ENCODE measurements at places on chromosomes 3 and 15.

GRCh38 chr3:128508852-128509251 is 15.9 kb upstream of the GATA2 start:
- DNase-seq: no peak

DNA sequence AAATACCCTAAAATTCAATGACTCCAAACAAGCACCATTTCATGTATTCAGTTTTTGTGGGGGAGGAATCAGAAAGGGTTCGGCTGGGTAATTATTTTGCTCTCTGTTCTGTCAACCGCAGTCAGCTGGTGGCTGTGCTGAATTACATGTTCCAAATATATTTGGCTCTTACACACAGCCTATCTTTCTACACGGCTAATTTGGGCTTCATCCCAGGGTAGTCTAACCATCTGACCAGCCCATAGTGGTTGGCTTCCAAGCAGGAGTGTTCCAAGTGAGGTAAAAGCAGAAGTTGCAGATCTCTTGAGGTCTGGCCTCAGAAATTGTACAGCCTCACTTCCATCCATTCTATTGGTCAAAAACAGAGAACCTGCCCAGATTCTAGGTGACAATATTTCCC is 760.8 kb upstream of the SEMA6D start:
- DNase-seq: no peak

GRCh38 chr15:98649472-98650416 is 1.4 kb downstream of the IGF1R start:
- peak; percentile 31 for DNase-seq

DNA sequence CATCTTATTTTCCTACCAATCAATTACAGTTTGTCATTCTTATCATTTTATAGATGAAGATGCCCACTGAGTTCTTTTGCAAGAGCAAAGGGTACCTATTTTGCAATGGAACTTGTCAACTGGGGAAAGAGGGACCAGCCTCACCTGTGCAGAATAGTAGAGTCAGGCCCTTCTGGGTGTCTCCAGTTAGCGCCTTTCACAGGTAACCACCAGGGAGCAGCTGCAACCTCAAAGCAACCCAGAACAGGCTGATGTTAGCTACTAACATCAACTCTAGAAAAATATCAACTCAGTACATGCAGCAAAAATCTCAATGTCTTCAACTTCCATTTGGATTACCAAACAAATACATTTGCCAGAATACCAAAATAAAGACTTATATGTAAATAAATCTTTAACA is 47.1 kb downstream of the SUMF1 start:
- DNase-seq: no peak

DNA sequence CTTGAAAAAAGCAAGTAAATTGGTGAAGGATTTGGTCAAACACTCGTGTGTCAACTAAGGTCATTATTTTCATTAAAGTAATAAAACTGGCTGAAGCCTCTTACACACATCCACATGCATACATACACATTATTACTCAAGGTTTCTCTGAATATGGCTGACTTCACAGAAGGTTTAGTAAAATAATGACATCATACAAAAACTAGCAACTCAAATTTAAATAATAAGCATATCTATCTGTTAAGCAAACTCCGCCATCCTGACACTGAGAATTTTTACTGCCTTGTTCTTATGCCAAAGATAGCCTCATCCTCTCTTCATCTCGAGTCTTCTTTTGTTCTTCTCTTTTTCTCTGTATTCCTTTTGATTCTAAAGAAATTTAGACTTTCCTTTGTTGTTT is 739.1 kb downstream of the GBE1 start:
- DNase-seq: no peak

GRCh38 chr15:55372701-55373440 is 35.3 kb downstream of the CCPG1 start:
- DNase-seq: no peak
